ENCODE measurements at places on chromosomes 7 and 10. TPM values are rescaled to one million over a fixed set of nuclear protein-coding genes. Genes with fewer than 3 reads are reported as not detected.

DNA sequence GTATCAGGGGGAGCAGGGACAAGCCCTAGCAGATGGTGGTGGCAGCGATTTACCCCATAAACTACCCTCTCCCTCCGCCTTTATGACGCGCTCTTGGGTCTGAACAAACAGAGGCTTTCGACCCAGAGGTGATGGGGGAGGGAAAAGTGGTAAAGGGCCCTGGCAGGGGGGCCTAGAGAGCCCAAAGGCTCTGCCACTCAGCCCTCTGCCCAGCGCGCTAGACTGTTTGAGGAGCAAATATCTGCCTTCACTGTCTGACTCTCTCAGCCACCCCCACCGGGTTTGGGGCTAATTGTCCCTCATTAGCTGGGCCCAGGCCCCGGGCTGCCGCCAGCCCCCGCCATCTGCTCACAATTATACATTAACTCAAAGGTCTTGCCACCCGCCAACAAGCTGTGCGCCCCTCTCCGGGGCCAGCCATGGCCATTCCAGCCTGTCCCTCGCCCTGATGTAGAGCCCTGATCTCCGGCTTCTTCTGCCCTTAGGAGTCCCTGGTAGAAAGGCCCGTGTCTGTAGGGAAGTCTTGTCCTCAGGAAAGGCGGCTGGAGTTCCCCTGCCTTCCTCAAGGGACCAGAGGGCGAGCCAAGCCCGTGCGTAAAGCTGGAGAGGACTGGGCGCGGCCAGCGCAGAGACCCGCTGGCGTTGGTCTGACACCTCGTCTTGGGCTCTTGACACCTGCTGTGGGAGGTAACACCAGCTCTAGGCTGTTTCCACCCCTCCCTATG, 1.9 kb upstream of the PAX4 start:
- DNase-seq = no peak

- no peak for DNase-seq
These were observed 268.6 kb downstream of the KLF6 start for GRCh38 chr10:3516234-3516922.

DNA sequence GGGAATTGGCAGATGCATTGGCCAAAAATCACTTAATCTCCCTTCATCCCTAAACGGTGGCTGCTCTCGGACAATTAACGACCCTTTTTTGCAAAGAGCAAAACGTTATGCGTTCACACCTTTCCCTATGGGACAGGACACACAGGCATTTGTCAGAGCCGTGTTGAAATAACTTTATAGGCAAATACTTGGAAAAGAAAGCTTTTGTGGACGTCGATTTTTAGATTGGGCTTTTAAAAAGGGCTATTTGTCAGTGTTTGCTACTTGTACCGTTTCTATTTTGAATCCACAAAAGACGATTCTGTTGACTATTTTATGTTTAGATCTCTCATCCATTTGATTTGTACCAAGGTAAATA, 245.6 kb downstream of the SLC25A13 start:
- no peak for DNase-seq

GRCh38 chr7:2710286-2710655, 22.3 kb downstream of the AMZ1 start:
- no peak for DNase-seq

- no peak for DNase-seq
These were observed 275.1 kb downstream of the CELF2 start for GRCh38 chr10:11292576-11293302.

GRCh38 chr7:150972023-150972468, 6.1 kb downstream of the KCNH2 start:
- no peak for DNase-seq

GRCh38 chr7:16347066-16347826, 74.1 kb downstream of the CRPPA start:
- DNase-seq = no peak

- no peak for DNase-seq
These were observed 417.0 kb downstream of the CALN1 start for GRCh38 chr7:71995111-71995510.

GRCh38 chr7:151385626-151386300, 24.1 kb downstream of the WDR86 start:
- peak; percentile 31 for DNase-seq

- no peak for DNase-seq
These were observed 160.2 kb downstream of the IPMK start for GRCh38 chr10:58107506-58107905.

- DNase-seq = no peak
These were observed 3.5 kb upstream of the MYL10 start for GRCh38 chr7:101632641-101633040.

DNA sequence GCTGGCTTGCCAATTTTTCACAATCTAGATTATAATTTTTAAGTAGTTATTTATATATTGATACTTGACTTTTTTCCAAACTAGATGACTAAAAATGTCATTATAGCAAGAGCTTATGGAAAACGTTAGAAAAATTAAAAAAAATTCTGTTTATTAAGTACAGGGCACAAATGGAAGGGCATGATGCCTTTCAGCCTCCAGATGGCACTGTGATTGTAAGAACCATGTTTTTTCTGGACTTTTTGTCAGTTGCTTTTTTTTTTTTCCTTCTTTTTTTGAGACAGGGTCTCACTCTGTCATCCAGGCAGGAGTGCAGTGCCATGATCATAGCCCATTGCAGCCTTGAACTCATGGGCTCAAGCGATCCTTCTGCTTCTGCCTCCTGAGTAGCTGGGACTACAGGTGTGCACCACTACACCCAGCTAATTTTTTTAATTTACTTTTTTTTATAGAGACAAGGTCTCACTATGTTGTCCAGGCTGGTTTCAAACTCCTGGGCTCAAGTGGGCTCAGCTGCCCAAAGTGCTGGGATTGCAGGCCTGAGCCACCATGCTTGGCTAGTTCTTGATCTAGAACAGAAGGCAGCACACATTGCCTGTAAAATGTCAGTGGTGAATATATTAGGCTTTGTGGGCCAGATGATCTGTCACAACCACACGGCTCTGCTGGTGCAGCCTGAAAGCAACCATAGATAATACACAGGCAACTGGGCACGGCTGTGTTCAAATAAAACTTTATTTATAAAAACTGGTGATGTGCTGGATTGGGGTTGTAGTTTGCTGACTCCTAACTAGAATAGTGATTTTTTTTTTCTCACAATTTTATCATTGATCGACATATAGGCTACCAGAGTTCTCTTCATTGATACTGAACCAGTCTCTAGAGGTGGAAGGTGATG, 27.4 kb downstream of the UCMA start:
- no peak for DNase-seq

DNA sequence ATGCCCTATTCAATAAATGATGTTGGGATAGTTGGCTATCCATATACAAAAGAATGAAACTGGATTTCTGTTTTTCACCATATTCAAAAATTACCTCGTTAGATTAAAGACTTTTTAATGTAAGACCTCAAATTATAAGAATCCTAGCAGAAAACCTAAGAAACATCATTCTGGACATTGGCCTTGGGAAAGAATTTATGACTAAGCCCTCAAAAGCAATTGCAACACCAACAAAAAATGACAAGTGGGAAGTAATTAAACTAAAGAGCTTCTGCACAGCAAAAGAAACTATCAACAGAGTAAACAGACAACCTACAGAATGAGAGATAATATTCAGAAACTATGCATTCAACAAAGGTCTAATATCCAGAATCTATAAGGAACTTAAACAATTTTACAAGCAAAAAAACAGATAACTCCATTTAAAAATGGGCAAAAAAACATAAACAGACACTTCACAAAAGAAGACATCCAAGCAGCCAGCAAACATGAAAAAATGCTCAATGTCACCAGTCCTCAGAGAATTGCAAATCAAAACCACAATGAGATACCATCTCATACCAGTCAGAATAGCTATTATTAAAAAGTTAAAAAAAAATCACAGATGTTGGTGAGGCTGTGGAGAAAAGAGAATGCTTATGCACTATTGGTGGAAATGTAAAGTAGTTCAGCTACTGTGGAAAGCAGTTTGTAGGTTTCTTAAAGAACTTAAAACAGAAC, 309.8 kb downstream of the AHR start:
- DNase-seq = no peak

- peak; percentile 57 for DNase-seq
These were observed 24.5 kb upstream of the EEPD1 start for GRCh38 chr7:36128448-36129047.

KBTBD2 gene
- total RNA-seq = 35.1 TPM

PAPOLB gene
- 0.24 TPM for total RNA-seq

HOXA7 gene
- 2.2 TPM for total RNA-seq

SYNPO2L gene
- 0.32 TPM for total RNA-seq

SDHAF3 gene
- total RNA-seq = 12.3 TPM

LIPF gene
- total RNA-seq = not detected

Data from lower lobe of right lung (tissue), 2 donors.